ENCODE measurements at places on chromosomes 6 and 20.

GRCh38 chr6:136508725-136509392 lies 41.4 kb downstream of the MAP7 start:
- no peak for DNase-seq

DNA sequence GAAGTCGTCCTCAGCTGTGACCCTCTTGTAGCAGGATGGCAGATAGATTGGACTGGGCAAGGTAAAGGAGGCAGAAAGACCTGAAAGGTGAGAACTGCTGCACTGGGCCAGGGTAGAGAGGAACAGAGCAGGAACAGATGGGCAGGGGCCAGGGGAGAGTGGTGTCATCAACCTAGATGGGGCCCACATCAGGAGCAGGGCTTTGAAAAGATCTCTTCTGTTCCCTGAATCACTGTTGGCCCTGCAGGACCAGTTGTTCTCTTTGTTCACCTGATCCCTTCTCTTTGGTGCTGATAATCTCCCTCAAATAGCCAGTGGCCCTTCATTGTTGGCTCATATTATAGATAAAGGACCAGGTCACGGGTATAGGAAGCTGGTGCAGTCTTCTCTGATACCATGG lies 59.9 kb downstream of the DTD1 start:
- no peak for DNase-seq

DNA sequence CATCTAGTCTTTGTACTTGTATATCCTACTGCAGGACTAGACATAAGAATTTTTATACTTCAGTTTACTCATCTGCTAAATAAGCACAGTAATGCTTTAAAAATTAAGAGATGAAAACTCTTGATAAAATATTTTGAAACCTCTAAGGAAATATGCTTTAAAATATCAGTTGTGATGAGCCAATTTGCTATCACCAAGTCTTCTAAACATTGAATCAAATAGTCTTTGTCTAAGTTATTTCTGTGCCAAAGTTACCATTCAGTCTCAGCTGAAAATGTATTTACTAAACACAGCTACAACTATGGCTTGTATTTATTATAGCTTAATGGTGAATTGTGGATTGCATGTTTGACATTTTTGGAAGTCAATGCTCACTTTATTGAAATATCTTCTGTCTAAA lies 46.2 kb upstream of the RFPL4B start:
- no peak for DNase-seq

DNA sequence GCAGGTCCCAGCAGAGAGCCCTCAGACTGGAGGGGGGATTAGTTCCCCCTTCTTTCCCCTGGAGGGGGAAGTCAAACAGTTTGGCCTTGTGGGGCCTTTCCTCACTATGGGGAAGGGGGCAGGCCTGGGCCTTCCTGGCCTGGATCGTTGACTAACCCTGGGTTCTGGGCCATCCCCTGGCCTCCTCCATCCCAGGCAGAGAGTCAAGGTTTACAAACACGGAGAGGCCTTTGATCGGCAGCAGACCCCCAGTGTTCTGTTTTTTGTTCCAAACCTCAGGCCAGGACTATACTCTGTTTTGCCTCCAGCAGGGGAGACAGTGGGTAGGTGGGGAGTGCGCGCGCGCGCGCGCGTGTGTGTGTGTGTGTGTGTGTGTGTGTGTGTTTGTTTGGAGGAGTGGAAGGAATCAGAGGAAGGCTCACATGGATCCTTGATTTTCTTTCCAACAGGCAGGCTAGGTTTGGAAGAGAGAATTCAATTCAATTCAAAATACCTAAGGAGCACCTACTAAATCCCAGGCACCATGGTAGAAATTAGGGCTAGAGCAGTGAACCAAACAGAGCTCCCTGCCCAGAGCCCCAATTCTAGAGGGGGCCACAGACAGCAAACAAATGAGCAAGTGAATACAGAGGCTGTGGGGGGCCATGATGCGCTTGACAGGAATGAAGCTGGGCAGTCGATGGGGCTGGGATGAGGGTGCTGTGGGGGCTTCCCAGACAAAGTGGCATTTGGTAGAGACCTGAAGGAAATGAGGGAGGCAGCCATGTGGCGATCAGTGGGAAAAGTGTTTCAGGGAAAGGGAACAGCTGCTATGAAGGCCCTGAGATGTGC lies 14.8 kb downstream of the TP53RK start:
- no peak for DNase-seq

DNA sequence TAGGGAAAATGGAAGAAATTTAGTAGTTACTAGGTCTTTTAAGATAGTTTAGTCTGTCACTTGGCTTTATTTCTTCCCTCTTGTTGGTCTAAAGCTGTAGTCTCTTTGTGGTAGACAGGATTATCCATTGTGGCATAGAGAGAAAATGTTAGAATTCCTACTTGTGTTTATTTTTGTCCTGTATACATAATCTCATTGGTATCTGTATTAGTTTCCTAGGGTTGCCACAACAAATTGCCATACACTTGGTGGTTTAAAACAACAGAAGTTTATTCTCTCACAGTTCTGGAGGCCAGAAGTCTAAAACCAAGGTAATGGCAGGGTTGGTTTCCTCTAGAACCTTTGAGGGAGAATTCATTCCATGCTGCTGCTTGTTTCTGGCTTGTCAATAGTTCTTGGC lies 119.4 kb downstream of the ZFAND3 start:
- no peak for DNase-seq

DNA sequence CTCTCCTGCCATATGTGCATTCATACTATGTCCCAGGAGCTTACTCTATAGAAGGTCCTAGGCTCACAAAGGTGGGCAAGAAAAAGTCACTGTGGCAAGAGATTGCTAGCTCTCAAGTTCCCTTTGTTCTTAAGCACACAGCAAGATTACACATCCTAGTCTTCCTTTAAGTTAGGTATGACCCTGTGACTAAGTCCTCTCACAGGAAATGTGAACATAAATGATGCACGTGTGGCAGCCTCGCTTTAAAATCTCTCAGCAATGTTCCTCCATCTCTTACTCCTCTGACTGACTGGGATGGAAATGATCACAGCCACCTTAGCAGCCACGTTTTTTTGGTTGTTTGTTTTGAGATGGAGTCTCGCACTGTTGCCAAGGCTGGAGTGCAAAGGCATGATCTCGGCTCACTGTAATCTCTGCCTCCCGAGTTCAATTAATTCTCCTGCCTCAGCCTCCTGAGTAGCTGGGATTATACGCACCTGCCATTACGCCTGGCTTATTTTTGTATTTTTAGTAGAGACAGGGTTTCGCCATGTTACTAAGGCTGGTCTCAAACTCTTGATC lies 35.7 kb upstream of the HAO1 start:
- no peak for DNase-seq

- no peak for DNase-seq
These were observed 16.2 kb downstream of the DSP start for GRCh38 chr6:7557652-7558051.

Data from CD4-positive, alpha-beta T cell treated with Interleukin-15 for 4 hours (primary cell).